ENCODE measurements at places on chromosomes 12 and 14.

DNA sequence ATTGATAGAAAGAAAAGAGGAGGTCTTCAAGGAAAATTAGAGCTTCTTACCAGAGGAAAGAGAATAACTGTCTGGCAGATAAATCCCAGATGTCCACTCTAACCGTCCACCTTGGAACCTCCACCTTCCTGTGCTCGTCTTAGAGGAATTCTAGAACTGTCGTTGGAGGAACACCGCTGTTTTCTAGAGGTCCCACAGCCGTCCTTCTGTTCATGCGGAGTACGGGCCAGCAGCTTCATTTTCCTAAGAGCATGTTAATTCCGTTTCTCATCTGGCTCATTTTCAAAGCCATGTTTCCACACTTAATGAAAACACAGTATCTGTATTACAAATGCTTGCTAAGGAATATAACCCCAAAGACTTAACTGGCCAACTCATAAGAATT lies 107.9 kb upstream of the ESRRB start:
- no peak for DNase-seq

- DNase-seq, result no peak
Observed at GRCh38 chr12:104615048-104615561, 158.4 kb downstream of the CHST11 start.

GRCh38 chr12:89559753-89560152 lies 33.9 kb upstream of the POC1B start:
- no peak for DNase-seq

DNA sequence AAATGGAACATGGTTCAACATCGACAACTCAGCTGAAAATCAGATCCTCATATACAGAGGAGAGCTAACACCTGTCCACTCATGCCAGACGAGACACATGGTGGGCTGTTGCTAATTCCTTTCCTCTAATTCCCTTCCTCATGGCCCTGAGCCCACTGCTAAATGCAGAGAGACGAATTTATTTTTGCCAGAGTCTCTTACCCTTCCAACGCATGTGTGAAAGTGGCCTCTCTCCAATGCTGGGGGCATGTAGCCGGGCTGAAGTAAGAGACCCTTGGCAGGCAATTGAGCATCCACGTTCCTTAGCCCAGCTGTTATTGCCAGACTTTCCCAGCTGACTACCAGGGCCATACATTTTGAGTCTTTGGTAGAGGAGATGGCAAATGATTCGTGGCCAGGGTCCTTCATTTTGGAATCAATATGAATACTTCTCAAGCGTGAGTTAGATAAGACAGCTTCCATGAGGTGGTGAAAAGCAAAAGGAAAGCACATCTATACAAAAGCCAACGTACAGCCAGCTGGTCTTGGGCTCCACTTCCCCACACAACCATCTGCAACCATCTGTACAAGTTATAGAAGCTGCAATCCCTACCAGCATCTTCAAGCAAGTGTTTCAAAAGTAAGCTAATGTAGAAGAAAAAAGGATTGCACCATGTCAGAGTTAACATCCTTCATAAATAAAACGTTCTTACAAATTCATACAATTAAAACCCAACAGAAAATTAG lies 28.6 kb downstream of the CORO1C start:
- no peak for DNase-seq

- no peak for DNase-seq
Observed at GRCh38 chr12:47020211-47020821, 59.1 kb upstream of the PCED1B start.

GRCh38 chr12:107126796-107127481 lies 33.6 kb upstream of the CRY1 start:
- DNase-seq, result no peak

- no peak for DNase-seq
Observed at GRCh38 chr12:131536337-131536736, 174.6 kb upstream of the SFSWAP start.

GRCh38 chr12:6613776-6614512 lies 6.8 kb upstream of the CHD4 start:
- DNase-seq, result peak; percentile 82

GRCh38 chr14:94405486-94405885 lies 17.1 kb upstream of the SERPINA1 start:
- no peak for DNase-seq

- DNase-seq, result no peak
Observed at GRCh38 chr12:116707751-116708150, 30.1 kb downstream of the SPRING1 start.

DNA sequence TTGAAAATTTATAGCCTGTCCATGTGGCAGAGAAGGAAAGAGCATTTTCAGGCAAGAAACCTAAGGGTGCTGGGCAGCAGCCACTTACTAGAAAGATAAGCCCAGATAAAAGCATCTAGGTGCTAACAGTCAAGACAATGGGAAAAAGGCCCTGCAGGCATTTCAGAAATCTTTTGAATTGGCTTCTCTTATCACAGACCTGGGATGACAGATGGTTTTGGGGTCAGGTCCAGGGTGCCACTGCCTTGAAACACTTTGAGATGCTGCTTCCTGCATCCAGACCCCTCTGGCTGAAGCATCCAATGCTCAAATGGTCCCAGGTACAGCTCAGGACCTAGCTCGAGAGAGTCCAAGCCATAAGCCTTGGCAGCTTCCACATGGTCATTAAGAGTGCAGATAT lies 466.5 kb downstream of the FSCB start:
- no peak for DNase-seq

Measured in right kidney (tissue), 9 donors.